ENCODE measurements at places on chromosomes 13 and 19.

GRCh38 chr13:52053460-52053859 lies 29.0 kb downstream of the UTP14C start:
- DNase-seq: no peak

- no peak for DNase-seq
Observed at GRCh38 chr13:111644750-111645149, 324.3 kb downstream of the TEX29 start.

DNA sequence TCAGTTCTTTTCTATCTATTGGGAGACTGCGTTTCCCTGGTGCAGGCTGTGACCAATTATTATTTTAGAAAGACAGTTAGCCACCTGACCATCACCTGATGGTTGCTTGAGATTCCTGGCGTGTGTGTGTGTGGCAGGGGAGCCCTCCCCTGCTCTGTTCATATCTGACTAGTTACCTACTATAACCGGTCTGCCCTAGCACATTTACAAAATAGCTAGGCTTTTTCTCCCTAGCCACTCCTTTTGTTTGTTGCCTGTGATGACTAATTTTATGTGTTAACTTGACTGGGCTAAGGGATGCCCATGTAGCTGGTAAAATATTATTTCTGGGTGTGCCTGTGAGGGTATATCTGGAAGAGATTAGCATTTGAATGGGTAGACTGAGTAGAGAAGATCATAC lies 76.9 kb downstream of the OLFM4 start:
- no peak for DNase-seq

- DNase-seq: no peak
Observed at GRCh38 chr13:88656751-88657150, 985.6 kb downstream of the SLITRK5 start.

DNA sequence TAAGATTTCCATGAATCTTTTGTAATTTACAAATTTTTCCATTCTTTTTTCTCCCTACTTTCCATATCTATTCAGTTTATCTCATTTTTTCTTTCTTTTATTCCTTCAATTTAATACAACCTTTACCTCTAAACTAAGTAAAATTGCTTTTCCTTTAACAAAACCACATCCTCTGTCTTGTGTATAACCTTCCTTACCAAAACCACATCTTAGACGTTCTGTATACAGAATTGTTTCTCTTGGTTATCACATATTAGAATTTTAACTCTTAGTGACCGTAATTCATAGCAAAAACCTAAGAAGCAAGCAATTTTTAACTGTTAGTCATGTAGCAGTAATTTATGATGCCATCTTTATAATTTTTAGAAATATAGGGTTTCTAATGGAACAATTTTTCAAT lies 15.0 kb downstream of the PPP5C start:
- DNase-seq: no peak

DNA sequence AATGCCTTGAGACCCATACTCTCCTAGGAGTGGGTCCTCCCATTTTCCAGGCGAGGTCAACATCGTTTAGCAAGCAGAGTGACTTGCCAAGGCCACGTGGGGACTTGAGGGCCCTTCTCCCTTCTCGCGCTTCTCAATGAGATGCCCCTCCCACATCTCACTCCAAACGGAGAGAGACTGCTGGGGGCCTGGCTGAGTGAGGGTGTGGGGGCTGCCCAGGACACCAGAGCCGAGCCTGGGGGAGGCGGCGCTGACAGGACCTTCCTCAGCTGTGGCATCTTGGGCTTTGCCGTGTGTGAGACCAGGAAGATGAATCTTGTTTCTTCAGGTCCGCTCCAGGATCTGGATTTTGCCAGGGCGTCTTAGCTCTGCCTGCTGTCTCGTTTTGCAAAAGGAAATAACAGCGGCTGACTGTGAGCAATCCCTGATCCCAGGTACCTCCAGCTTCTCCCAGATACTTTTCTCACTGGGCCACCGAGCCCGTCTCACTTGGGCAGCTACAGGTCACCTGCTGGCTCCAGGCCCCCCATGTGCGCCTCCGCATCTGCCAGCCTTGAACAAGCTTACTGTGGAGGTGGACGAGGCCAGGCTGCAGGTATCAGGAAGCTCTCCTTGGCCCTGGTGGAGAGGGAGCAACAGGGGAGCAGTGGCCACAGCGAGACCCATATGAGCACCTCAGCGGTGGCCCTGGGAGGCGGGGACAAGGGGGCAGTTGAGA lies 6.0 kb downstream of the COX6B2 start:
- no peak for DNase-seq

GRCh38 chr13:40168425-40169166 lies 497.8 kb downstream of the FOXO1 start:
- no peak for DNase-seq

- DNase-seq: no peak
Observed at GRCh38 chr13:91101381-91101780, 246.1 kb upstream of the MIR17HG start.

- DNase-seq: no peak
Observed at GRCh38 chr19:15138427-15138826, 31.2 kb downstream of the SYDE1 start.

GRCh38 chr19:13018035-13018914 lies 23.0 kb downstream of the NFIX start:
- no peak for DNase-seq

DNA sequence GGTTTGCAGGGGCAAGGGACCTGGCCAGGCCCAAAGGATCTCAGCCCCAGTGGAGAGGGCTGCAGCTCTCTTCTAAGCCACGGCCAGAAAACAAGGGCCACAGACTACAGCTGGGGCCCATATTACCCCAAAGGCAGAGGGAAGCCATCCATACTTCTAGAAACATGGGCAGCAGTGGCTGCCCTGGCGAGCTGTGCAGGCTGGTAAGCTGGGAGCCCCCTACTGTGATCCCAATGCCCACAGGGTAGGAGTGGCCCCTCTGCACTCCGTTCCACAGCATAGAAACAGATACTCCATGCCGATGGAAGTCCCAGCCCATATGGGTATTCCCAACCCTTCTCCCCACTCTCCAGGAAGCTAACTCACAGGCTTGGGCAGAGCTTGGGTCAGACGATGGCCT lies 25.1 kb downstream of the VSTM2B start:
- DNase-seq: no peak

GRCh38 chr13:103351035-103351828 lies 285.0 kb upstream of the SLC10A2 start:
- no peak for DNase-seq

DNA sequence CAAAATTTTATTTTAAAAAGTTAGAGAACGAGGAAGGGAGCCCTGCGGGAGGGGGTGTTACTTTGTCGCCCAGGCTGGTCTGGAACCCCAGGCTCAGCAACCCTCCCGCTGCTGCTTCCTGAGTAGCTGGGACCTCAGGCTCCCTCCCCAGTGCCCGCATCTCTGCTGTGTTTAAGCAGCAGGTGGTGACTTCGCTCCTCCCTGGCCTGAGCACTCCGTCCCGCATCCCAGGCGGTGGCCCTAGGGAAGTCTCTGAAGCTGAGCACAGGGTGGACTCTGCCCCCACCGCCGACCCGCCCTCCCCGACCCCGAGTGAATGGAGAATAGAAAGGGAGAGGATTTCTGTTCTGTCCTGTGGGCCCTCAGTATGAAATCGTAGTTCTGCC lies 30.5 kb downstream of the ZNF701 start:
- no peak for DNase-seq

DNA sequence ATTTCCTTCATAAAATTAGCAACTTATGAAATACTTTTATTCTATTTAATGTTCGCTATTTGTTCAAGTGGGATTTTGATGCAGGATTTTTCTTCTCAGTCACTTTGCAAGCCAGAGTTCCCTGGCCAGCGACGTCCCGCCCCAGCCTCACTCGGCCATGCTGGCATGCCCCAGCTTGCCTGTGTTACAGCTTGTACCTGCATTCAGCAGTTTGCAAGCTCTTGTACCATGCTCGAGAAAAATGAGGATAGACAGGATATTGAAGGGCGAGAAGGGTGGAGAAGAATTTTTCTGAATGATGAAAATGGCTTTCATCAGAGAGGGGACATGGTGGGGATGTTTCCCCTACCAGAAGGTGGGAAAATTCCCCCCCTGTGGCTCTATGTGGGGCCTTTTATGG lies 2180.2 kb upstream of the PCDH20 start:
- DNase-seq: no peak

- DNase-seq: no peak
Observed at GRCh38 chr19:45999653-46000121, 4.4 kb downstream of the CCDC61 start.

GRCh38 chr13:23322353-23323336 lies 110.9 kb downstream of the SACS start:
- DNase-seq: peak; percentile 36

- no peak for DNase-seq
Observed at GRCh38 chr19:50377517-50377916, 1.3 kb downstream of the NR1H2 start.

GRCh38 chr13:106377931-106378662 lies 157.4 kb downstream of the EFNB2 start:
- no peak for DNase-seq

GRCh38 chr13:26549713-26550112 lies 7.8 kb upstream of the WASF3 start:
- DNase-seq: no peak

DNA sequence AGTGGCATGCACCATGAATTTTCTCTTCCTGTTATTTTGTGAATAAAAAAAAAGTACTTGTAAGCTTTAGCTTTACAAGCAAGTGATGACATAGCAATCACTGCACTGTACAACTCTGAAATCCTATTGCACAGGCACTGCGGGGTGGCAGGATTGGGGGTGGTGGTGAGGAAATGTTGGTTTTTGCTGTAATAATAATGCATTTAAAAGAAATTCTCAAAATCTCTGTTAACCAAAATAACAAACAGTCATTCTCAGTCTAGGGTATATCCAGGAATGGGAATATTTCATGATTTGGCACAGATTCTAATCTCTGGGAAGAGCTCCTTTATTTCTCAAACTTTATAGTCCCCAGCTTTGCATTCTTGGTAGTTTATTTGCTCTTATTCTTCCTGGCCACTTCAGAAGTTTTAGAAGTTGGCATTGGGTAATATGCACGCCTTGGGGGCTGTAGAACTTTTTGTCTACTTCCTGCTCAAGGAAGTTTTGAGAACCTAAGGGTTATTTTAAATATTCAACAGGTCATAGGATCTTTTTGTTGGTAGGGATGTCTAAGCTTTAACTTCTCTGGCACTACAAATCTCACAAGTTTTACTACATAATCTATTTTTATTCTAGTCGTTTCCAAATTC lies 353.0 kb upstream of the KLF12 start:
- no peak for DNase-seq

DNA sequence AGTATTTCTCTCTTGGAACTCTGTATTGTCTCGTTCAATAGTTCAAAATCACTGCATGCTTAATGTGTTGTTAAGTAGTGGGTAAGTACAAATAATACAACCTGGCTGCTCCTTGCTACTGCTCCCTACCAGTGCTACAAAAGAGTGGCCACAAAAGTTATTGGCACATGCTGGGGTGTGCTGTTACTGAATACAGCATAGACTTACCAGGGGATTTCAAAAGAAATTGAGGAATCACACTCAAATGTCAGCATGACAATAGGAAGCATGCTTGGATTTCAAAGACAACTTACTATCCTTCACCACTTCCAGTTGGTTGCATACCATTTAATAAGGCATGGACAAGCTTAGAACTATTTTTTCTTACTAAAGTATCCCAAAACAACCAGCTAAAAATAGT lies 1041.3 kb upstream of the SPRY2 start:
- no peak for DNase-seq

DNA sequence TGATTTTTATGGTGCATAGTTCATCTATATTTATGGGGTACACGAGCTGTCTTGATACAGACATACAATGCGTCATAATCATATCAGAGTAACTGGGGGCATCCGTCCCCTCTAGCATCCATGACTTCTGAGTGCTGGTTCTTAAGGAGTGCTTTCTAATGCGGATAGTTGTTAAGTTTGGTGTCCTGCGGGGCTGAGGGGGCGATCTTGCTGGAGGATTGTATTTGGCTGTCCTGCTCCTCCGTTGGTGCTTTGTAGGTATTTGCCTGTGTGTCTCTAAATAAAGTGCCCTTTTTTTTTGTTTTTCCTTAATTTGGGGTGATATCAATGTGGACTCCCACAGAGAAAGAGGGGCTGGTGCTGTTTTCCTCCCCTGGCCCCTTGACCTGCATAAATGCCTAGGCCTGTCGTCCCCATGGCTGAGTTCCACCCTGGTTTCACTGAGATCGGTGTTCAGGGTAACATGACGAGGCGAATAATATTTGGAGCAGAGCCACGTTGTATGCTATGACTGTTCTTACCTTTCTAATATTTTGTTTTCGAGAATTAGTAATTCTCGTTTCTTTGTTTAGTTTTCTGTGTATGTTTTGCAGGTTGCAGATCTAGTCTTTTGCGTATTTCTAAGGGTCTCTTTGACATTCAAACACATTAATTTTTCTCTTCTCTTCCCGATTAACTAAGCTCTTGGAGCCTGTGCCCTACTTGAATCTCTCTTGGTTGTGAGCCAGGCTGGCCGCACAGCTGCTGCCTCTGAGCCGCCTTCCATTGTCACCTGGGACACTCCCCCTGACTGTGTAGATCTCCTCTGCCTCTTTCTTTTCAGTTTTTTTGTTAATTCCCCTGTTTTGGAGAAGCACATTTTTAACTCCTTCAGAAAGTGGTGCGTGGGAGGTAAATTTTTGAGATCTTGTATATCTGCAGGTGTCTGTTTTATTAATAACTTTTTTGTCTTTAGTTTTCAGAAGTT lies 100.3 kb downstream of the ARHGEF7 start:
- no peak for DNase-seq

DNA sequence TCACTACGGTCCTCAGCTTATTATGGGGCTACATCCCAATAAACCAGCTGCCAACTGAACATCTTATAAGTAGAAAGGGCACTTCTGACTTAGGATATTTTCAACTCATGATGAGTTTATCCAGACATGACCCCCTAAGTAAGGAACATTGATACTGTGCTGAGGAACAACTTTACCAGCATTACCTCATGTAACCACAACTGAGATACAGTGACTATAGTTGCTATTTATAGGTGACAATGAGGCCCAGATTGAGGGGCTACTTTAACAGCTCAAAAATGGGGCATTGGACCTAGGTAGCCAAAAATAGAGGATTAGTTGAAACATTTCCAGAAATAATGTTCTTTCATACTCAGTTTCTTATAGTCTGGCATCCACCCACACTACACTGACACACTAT lies 26.8 kb downstream of the SKA3 start:
- DNase-seq: no peak

DNA sequence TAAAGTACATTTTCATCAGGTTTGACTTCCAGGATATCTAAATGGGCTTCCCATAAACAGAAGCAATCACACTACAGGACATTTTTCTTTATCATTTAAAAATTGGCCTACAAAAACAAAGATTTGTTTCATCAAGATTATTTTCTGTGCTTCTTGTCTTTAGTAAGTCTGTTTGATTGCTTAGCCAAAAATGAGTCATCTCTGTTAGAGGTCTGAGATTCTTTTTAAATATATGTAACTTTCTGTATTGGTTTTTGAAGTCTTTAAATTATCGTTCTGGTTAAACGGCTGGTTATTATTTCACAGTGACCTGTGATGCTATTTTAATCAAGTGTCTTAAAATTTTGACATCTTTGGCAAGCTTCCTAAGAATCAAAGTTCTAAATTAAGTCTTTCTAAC lies 62.7 kb downstream of the SLITRK1 start:
- no peak for DNase-seq

- peak; percentile 99 for DNase-seq
Observed at GRCh38 chr19:55654323-55654867, 440 bp upstream of the U2AF2 start.
